ENCODE measurements at places on chromosomes 13 and 19.

DNA sequence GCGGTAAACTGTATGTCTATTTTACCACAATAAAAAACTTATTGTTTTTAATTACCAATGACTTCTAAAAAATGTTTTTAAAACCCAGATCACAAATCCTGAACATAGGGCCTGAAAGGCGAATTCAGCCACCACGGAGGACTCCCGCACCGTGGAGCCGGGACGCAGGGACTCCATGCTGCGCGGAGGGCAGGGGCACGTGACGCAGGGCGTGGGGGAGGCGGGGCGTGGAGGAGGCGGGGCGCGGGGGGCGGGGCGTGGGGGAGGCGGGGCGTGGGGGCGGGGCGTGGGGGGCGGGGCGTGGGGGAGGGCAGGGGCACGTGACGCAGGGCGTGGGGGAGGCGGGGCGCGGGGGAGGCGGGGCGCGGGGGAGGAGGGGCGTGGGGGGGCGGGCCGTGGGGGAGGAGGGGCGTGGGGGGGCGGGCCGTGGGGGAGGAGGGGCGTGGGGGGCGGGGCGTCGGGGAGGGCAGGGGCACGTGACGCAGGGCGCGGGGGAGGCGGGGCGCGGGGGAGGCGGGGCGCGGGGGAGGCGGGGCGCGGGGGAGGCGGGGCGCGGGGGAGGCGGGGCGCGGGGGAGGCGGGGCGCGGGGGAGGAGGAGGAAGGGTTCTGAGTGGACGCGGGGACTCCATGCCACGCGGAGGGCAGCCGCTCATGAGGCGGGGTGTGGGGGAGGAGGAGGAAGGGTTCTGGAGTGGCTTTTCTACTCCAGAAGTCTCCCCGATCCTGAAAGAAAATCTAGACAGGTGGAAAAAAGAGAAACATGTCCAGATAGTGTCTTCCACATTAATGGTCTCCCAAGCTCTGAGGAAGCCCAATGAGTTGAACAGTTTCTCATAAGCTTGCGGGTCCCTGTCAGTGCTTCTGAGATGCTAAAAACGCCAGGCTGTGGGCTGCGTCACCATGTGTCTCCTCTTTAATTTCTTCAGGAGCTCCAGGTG is 4.4 kb upstream of the PROZ start:
- no peak for DNase-seq

- no peak for DNase-seq
These were observed at the start of gene KCNK6 for GRCh38 chr19:38319421-38320258. KCNK6 (plus strand) TSS chr19:38319845; CDS start chr19:38319951, 106 bp downstream.

- DNase-seq: no peak
These were observed 23.2 kb downstream of the ZMYM2 start for GRCh38 chr13:19981685-19982238.

DNA sequence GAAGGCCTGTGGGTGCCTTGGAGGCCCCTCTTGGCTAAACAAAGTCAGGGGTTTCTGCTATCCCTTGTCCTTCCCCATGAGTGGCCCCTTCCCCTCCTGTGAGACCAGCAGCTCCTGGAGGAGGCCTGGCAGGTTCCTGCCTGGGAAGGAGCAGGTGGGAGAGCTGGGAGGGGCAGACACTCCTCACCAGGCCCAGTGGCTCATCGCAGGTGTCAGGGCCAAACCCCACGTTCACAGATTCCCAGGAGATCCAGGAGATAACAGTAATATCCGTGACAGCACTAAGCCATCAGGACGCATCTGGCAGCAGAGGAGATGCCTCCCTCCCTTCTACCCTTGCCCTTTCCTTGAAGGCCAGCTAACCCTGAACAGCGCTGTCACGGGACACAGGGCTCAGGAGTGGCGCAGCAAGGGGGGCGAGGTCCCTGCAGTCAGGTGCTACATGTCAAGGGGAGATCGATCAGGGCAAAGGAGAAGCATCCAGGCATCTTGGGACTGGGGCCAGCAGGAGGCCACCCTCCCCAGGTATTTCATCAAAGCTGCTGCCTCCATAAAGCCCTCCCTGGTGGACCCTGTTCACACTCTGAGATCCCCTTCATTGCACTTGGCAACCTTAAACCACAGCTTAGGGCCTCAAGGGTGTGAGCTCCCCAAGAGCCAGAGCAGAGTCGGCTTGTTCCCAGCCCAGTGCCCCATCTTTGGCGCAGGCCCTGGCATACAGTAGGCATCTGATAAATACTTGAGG is 4.8 kb downstream of the CEBPA start:
- DNase-seq: no peak

DNA sequence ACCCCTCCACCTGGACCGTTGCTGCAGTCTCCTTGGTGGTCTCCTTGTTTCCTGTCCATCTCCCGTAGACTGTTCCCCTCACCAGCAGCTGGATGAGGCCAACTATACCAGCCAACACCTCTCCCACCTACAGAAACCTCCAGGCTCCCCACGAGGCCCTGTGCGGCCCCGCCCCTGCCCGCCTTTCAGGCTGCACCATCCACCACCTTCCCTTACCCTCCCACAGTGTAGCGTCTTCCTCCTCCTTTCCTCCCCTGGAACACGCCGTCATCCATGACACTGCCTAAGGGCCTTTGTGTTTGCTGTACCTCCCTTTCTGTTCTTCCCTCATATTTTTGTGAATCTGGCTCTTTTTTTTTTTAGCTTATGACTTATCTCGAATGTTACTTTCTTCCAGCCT is 23.8 kb upstream of the WDR88 start:
- DNase-seq: no peak

GRCh38 chr13:73061473-73061872 is 2.7 kb downstream of the KLF5 start:
- no peak for DNase-seq
